ENCODE measurements at places on chromosomes 16 and 17.

GRCh38 chr16:86316967-86317812, 193.1 kb upstream of the FOXF1 start:
- no peak for DNase-seq

DNA sequence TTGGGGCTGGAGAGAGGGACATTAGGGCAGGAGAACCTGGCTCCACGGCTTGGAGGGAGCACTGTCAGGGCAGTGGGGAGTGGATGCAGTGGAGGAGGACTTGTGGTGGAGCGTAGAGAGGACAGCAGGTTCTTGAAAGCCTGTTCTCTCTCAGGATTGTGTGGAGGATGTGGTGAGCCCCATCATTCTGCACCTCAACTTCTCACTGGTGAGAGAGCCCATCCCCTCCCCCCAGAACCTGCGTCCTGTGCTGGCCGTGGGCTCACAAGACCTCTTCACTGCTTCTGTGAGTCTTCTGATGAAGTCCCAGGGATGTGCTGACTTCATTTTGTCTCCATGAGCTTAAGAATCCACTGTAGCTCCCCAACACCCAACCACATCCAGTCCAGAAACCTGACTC, 13.5 kb downstream of the COX6A2 start:
- no peak for DNase-seq

GRCh38 chr16:73771196-73772064, 525.2 kb upstream of the PSMD7 start:
- DNase-seq: no peak

- DNase-seq: no peak
Observed at GRCh38 chr16:88608076-88608475, 30.3 kb upstream of the IL17C start.

DNA sequence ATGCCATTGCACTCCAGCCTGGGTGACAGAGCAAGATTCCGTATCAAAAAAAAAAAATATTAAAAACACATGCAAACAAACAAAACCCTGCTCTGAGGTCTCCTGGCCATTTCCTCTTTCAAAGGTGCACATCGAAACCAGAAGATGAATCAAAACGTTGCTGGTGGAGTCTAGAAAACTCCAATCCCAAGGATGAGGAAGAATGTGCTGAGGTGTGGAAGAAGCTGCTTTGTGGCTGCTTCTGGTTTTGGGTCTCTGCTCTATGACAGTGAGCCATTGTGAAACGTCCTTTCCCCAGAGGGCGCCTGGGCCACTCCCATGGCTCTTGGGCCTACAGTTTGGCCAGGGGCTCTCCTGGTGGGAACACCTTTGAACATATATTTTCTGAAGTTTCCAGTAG, 112.6 kb downstream of the IRF8 start:
- DNase-seq: no peak

GRCh38 chr16:17328932-17329331, 141.8 kb downstream of the XYLT1 start:
- no peak for DNase-seq
